ENCODE measurements at places on chromosomes 1 and 21.

DNA sequence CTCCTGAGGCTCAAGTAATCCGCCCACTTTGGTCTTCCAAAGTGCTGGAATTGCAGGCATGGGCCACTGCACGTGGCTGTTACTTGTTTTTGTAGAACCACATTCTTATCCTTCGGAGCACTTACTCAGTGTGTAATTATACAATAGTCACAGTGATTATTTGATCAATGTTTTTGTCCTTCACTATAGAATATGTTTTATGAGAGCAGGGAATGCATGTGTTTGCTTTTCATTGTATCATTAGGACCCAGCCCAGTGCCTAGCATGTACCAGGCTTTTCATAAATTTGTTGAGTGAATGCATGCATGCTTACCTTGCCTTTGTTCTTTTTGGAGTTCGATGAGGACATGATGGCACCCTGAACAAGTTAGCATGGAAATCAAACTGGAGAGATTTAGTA, 5.8 kb downstream of the SZT2 start:
- DNase-seq, result no peak

GRCh38 chr21:42287193-42288083, 27.8 kb downstream of the TFF3 start:
- no peak for DNase-seq

- no peak for DNase-seq
These were observed 56.9 kb downstream of the TRIM11 start for GRCh38 chr1:228349701-228350171.

DNA sequence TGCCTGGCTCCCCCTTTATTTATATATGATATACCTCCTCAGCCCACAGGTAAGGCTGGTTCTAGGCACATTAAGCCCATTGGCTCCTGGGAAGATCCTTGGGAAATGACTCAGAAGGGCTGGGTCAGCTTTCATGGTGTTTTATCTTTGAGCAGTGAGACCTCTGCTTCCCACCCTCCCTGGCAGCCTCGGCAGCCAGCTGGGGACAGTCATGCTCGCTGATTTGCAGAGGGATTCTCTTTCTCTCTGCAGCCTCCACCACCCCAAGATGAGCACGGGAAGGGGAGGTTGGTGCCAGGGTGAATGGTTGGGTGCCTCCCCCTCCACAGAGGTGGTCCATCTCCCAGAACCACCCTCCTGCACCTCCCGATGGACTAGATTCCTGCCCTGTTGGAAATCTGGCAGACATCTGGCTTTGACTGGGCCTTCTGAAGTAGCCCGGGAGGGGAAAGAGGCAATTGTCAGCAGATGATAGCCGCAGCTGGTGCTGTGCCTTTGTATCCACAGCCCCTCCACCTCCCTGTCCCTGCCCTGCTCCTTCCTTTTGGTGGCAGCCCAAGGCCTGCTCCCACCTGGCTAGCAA, 24.6 kb downstream of the IER5 start:
- no peak for DNase-seq

DNA sequence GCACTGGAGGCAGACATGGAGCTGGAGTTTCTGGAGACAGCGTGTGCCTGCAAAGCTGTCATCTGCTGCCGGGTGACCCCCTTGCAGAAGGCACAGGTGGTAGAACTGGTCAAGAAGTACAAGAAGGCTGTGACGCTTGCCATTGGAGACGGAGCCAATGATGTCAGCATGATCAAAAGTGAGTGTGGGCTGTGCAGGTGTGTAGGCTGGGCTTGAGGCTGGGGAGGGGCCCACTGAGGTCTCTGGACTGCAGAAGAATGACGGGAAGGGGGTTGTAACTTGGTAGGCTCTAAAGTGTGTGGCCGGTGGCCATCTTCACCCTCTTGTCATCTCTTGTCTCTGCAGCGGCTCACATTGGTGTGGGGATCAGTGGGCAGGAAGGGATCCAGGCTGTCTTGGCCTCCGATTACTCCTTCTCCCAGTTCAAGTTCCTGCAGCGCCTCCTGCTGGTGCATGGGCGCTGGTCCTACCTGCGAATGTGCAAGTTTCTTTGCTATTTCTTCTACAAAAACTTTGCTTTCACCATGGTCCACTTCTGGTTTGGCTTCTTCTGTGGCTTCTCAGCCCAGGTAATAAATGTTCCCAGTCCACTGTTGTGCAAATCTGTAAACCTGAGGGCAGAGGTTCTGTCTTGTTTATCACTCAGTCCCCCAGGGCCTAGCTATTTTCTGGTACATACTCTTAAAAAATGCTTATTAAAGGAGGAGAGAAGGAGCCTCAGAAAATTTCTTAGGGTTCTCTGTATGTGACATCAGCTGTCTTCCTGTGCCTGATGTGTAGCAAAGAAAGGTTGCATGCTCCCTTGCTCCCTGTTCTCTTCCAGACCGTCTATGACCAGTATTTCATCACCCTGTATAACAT, 19.9 kb downstream of the ATP8B2 start:
- DNase-seq, result no peak

- peak; percentile 5 for DNase-seq
These were observed 2.7 kb upstream of the OR10J4 start for GRCh38 chr1:159429074-159429861.

DNA sequence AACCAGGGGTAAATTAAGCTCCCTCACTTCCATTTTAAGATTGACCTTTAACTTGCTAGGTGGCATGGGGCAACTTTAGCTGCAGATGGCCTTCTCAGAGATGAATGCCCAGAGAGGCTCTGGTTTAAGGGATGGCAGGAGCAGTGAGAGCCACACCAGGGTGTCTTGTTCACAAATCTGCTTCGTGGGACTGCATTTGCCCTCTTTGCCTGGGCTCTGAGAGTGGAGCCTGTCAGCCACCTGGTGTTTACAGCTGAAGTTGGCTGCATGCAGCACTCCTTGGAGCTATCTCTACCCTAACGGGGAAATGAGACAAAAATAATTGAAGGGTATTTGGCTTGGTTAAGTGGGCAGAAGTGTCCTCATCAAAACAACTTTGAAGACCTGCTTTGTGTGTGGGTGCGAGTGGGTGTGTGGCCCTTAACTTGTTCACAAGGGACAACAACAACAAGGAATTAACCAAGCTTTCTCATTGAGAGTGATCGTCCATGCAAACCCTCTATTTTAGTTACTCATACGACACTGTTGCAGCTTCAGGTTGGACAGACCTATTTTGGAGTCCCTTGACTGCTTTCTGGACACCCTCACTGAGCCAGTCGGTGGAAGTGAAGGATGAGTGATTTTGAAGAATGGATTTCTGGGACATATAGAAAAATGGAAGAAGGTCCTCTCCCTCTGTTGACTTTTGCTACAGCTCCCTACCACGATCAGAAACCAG, 29.8 kb downstream of the PGM1 start:
- no peak for DNase-seq

DNA sequence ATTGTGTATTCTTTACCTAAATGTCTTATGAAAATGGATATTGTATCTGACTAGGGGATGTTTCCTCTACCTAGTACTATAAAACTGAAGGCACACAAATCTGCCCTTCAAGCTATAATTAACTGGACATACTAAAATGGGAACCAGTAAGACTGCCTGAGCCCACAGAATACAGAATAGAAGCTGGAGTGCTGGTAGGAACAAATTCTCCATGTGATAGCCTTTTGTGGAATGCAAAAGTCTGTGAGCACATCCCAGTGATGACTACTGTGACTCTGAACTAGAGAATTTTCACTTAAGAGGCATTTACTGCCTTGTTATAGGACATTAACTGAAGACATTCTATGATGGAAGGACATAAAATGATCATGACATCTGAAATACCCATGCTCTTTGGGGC, 30.3 kb downstream of the KIFAP3 start:
- DNase-seq, result no peak

DNA sequence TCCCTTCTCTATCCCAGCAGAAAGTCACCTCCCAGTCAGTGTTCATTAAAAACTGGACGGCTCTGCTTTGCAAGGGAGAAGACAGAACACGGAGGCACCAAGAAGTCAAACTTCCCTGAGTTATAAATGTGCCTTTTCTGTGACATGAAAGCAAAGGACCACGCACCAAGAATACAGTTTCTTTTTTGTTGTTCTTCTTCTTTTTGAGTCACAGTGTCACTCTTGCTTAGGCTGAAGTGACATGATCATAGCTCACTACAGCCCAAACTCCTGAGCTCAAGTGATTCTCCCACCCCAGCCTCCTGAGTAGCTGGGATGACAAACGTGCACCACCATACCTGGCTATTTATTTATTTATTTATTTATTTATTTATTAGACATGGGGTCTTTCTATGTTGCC, 22.7 kb downstream of the GLUL start:
- no peak for DNase-seq

DNA sequence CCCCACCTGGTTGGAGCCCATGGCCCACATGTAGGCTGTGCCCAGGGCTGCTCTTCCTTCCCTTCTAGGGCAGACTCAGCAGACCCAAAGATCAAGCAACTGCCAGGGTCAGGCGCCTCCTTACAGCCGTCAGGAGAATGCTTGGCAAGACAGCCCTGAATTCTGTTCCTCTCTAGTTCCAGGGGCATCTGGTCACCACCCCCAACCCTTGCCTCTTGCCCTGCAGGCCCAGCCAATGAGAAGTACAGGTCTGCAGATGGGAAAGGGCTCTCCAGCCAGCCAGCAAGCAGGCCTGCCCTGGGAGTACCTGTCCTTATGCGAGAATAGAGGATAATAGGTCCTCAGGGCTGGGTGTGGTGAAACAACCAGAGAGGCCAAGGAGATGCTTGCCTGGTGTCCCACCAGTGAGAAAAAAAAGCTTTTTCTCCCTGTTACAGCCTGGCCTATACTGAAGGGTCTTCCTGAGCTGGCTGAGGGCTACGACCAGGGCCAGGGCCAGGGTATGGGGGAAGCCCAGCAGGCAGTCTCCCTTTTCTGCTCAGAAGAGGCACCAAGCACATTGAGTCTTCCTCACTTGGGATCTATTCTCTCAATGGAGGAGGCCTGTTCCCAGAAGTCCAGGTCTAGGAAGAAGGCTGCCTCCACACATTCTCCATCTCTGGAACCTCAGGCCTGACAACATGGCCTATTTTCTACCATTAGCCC, 31.4 kb downstream of the NAV1 start:
- DNase-seq, result no peak

Data from GOT3 (cell line).